Memory B cell (primary cell): ENCODE measurements at places on chromosomes 16 and 17.

DNA sequence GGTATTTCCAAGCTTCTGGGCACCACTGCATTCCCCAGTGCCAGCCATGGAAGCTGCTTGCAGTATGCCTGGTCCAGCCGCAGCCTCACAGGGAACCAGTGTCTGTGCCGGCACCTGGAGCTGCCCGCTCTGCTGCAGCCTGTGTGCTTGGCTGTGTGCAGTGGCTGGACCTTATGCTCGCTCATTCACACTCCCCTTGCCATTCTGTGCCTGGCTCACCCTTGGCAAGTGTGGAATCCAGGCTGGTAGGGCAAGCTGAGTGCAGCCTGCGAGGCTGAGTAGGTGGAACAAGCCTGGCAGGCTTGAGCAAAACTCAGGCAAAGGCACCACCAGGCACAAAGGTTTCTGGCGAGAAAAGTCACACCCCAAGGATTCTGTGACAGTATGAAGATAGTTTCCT, 144.0 kb downstream of the MYO1D start:
- DNase-seq: no peak

DNA sequence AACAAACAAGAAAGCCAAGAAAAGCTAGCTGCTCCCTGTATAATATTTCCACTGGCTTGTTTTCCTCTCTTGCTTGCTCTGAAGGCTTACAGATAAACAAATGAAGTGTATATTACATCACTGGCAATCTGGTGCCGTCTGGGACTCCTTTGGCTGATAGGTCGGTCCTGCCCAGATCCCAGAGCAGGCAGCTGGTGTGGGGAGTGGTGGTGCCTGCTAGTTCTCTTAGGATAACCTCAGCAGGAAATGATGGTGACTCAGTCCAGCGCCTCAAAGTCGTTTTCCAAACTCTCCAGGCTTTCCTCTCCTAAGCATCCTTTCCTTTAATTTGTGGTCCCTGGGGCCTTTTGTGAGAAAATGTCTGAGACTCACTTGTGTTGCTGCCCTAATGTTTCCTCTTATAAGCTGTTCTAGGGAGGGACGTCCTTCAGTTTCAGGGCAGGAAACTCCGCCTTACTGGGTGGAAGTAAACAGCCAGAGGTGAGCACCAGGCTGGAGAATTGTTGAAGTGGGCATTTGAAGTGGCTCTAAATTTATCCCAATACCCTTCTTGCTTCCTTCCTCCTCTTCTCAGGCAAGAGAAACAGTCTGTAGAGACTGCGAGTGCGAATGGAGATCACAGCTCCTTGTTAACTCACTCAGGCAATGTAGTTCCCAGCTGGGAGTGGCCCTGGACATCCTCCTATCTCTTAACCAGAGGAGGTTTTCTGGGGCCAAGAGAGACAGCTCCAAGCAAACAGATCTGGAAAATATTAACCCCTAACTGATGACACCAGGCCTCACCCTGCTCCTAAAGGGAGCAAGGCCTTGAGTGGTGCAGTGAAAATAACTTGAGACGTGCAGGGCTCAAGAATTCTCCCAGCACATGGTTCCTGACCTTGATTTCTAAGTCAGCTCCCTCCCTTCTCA, 34.9 kb downstream of the CD300LF start:
- DNase-seq: no peak

DNA sequence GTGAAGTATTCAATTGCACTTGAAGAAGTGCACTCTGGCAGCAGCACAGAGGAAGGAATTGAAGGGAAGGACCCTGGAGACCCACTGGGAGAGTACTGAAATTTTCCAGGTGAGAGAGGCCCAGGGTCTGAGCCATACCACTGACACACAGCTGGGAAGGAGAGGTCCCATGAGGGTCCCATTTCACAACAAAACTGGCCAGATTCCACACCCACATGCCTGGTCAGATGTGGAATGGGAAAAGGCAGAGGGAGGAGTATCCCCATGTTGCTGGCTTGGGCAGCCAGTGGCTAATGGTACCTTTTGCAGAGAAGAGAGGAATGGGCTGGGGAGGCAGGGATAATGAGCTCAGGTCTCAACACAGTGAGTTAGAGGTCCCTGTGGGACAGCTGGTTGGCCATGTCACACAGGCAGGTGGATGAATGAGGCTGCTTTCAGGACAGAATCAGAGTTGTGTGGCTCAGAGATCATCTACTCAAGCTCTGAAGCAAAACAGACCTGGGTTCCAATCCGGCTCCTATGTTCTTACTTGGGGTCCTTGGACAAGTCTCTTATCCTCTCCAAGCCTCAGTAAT, 26.2 kb upstream of the NGFR start:
- DNase-seq: no peak

DNA sequence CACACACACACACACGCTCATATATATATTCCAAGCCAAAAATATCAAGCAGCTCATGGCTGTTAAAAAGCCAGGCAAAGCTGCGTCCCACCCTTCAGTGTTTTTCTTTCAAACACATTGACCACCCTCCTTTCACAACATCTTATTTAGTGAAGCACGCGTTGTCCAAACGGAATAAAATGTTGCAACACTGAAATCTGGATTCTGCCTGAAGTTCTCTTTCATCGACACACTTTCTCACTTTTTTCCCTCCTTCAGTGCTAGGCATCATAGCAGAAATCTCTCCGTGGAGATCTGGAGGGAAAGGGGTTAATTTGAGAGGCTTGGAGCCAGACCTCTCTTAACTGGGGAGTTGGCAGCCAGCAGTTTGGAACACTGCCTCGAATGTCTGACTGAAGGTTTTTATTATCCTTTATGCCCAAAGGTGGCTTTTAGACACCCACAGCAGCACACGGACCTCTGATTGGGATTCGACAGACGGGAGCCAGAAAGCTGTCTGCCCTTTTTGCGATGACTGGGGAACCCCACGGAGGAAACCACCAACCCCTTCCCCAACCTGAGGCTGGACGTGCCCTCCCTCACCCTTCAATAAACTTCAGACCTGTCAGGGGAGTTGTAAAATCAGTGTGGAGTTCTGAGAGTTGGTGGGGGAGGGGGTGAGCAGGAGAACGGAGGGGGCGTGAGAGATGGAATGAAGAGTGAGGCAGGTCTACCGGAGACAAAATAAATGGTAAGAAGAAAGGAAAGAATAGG, 833.6 kb upstream of the SOX9 start:
- no peak for DNase-seq

- DNase-seq: no peak
These were observed 20.5 kb downstream of the CDC42EP4 start for GRCh38 chr17:73291260-73291801.

GRCh38 chr16:20004931-20005330, 68.8 kb downstream of the GPR139 start:
- no peak for DNase-seq

- no peak for DNase-seq
These were observed 7.4 kb downstream of the NDRG4 start for GRCh38 chr16:58507195-58507962.

- DNase-seq: no peak
These were observed 7.9 kb downstream of the SLC12A3 start for GRCh38 chr16:56872863-56873391.
